ENCODE measurements at places on chromosomes 2 and 18.

DNA sequence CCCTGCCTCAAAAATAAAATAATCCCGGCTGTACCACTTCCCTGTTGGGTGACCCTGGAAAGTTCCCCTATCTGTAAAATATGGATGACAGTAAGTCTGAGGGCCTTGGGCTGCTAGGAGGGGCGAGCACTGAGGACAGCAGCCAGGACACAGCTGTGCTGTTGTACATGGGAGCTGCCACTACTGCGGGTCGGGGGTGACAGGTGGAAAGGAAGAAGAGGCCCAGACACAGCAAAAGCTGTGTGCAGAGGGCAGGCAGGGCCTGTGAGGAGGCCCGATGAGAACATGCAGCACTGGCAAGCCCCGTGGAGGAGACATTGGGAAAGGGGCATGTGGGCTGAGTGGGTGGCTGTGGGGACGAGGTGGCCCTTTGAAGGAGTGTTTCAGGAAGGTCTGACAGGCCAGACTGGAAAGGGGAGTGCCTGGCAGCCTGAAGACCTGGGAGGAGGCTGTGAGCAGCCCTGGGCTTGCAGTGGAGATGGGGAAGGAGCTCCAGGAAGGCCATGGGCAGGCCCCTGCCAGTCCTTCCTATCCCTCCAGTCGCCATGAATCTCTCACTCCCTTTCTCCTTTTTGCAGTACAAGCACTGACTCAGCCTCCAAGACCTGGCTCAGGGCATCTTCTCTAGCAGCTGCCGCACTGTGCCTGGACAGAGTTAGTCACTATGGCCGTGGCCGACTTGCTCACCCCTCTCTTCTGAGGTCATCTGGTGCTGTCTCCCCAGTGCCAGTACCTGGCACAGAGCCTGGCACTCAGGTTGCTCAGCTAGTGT is 28.9 kb upstream of the SEMA4C start:
- peak; percentile 78 for DNase-seq

- peak; percentile 63 for DNase-seq
These were observed 123.7 kb downstream of the COL6A3 start for GRCh38 chr2:237290261-237290660.

DNA sequence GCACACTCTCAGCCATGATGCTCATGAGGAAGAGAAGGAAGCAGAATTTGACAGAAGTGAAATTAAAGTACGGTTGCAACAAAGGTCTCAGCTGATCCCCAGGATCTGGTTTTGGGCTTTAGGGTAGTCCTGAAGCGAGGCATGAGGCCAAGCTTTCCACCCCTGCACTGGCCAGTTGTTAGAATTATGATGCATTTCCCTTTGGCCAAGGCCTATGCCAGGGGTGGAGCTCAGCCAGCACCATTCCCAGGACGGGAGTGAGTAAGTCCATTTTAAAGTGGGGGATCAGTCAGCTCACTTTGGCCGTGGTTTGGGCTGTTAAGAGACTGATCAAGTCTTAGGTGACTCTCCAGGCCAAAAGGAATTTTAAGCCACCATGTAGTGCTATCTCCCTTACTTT is 314.5 kb upstream of the MMADHC start:
- peak; percentile 50 for DNase-seq

GRCh38 chr18:43931439-43931838 is 654.1 kb upstream of the SYT4 start:
- no peak for DNase-seq

DNA sequence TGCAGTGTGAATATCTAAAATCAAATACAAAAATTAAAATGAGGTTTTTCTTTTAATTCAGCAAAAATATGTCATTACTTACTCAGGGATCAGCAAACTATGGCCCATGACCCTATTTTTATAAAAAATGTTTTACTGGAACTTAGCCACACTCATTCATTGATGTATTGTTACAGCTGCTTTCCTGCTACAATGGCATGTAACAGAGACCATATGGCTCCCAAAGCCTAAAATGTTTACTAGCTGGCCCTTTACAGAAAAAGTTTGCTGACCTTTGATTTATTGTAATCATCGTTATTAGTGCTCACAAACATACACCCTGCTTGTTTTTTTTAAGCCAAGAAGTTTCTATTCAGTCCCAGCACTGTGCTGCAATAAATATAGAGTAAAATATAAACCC is 120.3 kb downstream of the PLA2R1 start:
- DNase-seq, result peak; percentile 39

- peak; percentile 33 for DNase-seq
These were observed 112.1 kb downstream of the NFATC1 start for GRCh38 chr18:79507546-79508480.

- no peak for DNase-seq
These were observed 36.5 kb downstream of the ZNF385B start for GRCh38 chr2:179824961-179825360.

GRCh38 chr2:201784563-201784962 is 3.8 kb upstream of the ALS2 start:
- DNase-seq, result no peak

- no peak for DNase-seq
These were observed 106.8 kb upstream of the LYPD6 start for GRCh38 chr2:149223472-149224095.

DNA sequence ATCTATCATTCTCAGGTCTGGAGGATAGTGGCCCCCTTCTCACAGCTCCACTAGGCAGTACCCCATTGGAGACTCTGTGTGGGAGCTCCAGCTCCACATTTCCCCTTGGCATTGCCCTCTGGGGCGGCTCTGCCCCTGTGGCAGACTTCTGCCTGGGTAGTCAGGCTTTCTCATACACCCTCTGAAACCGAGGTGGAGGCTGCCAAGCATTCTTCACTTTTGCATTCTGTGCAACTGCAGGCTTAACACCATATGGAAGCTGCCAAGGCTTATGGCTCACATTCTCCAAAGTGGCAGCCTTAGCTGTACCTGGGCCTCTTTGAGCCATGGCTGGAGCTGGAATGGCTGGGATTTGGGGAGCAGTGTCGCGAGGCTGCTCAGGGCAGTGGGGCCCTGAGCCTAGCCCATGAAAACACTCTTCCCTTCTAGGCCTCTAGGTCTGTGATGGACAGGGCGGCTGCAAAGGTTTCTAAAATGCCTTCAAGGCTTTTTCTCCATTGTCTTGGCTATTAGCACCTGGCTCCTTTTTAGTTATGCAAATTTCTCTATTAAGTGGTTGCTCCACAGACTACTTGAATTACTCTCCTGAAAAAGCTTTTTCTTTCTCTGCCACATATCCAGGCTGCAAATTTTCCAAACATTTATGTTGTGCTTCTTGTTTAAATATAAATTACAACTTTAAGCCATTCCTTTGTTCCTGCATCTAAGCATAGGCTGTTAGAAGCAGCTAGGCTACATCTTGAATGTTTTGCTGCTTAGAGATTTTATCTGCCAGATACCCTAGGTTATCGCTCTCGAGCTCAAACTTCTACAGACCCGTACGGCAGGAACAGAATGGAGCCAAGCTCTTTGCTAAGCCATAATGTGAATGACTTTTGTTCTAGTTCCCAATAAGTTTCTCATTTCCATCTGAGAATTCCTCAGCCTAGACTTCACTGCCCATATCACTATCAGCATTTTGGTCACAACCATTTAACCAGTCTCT is 206.5 kb downstream of the CPS1 start:
- DNase-seq, result no peak

DNA sequence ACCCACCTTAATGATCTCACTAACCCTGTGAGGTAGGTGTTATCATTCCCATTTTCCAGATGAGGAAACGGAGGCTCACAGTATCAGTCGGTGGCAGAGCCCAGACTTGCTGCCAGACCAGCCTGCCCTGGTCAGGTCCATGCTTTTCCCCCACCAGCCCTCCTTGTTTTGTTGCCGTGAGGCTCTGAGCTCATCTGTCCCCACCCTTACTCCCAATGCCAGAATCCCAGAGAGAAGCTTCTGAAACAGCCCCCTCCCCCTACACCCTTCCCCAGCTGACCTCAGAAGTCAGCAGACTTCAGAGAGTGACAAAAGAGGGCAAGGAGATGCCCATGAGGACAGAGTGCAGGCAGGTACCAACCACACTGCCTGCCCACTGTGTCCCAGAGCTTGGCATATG is 20.8 kb upstream of the TNS1 start:
- DNase-seq, result no peak

- DNase-seq, result peak; percentile 4
These were observed 41.0 kb downstream of the EPB41L5 start for GRCh38 chr2:120053891-120054290.

- DNase-seq, result no peak
These were observed 237.8 kb downstream of the PLCL1 start for GRCh38 chr2:198042189-198042588.

- DNase-seq, result peak; percentile 34
These were observed 97.2 kb upstream of the OTOS start for GRCh38 chr2:240237609-240238174.

DNA sequence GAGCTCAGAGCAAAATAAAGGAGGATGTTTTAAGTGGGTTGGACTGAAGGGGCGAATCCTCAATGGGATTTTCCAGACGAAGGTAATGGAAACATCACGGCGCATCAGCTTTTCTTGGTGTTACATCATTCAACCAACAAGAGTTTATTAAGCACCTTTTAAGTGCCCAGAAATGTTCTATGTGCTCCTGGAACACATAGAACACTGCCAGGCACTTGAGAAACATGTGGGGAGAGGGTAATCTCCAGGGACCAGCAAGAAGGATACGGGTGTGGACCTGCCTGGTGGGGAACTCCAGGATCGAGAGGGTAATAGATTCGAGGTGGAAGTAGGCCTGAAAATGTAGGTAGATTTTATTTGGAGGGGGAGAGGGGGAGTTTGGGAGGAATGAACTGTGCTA is 168.6 kb downstream of the PRKCE start:
- no peak for DNase-seq

GRCh38 chr2:71610671-71611070 is 157.3 kb downstream of the DYSF start:
- no peak for DNase-seq

DNA sequence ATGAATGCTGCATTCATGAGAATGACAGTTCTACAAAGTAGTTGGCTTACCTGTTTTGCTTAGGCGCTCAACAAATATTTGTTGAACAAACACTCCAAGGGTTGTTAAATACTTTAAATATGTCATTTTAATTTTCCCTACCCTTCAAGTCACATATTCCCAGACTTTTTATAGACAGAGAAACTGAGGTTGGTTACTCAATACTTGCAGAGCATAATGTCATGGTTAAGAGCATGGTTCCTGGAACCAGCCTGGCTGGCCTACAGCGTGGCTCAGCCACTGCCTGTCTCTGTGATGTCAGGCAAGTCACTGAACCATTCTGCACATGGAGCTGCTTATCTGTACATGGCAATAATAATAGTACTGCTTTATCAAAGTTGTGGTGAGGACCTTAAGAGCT is 120.0 kb upstream of the STK17B start:
- no peak for DNase-seq

DNA sequence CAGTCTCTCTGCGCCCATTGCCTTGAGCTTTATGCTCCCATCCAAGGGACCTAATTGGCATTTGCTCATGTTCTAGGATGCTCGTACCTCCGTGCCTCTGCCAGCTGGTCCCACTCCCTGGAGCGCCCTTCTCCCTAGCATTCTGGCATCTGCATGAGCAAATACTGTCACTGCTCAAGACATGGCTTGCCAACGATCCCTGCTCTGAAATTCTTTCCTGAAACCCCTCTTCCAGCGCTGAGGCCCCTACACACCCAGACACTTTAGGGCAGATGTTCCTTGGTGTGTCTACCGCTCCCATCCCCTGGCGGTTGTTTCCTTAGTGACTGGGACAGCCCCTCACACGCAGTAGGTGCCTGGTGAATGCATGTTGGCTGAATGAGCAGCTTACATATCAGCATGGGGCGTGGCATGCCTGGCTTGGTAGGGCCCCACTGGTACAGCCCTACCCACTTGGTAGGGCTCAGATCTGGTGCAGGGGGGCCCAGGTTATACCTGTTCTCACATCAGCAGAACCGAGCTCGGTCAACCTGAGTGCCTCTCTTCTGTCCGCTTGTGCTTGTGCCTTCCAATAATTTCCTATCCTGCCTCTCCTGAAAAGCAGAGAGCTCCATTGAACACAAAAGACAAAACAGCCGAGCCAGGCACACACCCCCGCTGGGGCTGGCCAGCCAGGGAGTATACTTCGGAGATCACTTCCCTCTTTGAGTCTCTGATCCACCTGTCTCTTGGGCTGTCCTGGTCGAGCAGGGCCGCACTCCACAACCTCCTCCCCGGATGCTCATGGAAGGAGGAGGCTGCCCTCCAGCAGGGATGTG is 59.2 kb downstream of the INHBB start:
- no peak for DNase-seq

- DNase-seq, result peak; percentile 51
These were observed 90.3 kb downstream of the TACR1 start for GRCh38 chr2:75108937-75109482.

DNA sequence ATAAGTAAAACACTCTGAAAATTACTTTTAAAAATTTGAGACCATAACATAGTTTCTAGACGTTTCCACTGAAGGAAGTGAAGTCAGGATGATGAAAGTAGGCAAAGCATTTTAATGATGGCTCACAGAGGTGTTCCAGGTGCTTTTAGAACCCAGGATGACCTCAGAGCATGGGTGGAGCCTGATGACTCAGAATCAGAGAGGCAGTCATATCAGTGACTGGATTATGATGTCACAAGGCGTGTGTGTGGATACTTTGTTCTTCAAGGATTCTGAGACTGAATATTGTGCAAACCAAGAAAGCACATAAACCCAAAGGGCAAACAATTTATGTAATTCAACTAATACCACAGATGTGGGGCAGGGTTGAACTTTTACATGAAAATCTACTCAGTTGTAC is 208.0 kb upstream of the FBXO11 start:
- DNase-seq, result peak; percentile 18

- no peak for DNase-seq
These were observed 226.2 kb downstream of the MC4R start for GRCh38 chr18:60146220-60146960.

GRCh38 chr2:191264647-191265081 is 19.5 kb downstream of the MYO1B start:
- DNase-seq, result peak; percentile 81

- peak; percentile 31 for DNase-seq
These were observed 16.4 kb upstream of the NFU1 start for GRCh38 chr2:69453475-69454129.

GRCh38 chr18:43442131-43442530 is 164.8 kb upstream of the SYT4 start:
- no peak for DNase-seq

DNA sequence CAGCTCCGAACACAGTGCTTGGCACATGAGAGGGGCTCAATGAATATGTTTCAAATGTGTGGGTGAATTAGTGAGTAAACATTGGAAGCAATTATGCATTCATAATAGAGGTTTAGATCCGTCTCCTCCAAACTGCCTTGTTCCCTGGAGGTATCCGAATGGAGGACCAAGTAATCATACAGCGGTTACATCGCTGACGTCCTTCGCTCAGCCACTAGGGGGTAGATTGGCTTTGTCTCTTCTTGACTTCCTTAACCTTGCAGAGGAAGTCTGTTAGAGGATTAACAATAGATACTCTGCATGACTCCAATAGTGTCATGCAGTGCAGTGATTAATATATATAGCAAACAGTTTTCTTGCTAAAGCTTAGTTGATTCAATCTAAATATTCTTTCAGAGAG is 517.0 kb downstream of the PTPRM start:
- DNase-seq, result peak; percentile 56

All from myocyte (in vitro differentiated cells).